NCI-H526 treated with DMSO at 0.1 percent for 48 hours (cell line): ENCODE measurements at places on chromosomes 2 and 18.
A peak's percentile ranks its signal among the peaks of the same experiment; 100 is the strongest.

DNA sequence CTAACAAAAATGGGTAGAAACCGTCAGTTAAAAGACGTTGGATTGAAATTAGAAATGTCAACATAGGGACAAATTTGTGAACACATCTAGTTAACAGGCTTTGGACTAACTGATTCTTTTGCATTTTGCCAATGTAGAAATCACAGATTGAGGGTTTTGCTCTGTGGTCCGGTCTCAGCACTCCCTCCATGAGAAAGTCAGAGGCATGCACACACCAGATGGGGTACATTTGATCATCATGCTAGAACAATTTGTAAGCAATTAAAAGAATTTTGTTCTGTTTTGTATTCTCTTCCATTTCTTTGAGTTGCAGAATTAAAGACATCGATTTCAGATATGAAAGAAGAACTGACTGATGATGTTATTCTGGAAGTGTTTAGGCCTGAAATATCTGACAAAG is 179.1 kb upstream of the CCDC68 start:
- DNase-seq: no peak

GRCh38 chr2:168935810-168936581 is 34.9 kb downstream of the G6PC2 start:
- DNase-seq: no peak

DNA sequence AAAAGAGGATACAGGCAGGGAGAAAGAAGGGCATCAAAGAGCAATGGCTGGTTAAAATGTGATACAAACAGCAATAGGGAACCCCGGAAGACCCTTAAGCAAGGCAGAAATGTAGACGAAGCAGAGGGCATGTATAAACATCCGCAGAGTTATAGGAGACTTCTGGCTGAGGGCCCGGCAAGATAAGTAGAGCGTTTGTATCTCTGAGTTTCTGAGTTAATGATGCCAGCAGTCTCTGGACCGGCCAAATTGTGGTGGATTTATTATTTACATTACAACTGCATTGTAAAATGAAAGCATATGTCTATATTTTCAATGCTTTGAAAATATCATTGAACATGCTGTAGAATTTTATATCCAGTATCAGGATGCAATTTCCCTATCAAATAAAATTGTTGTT is 148.0 kb upstream of the KCTD1 start:
- DNase-seq: no peak

- peak; percentile 41 for DNase-seq
Measured at GRCh38 chr2:235779444-235779896, 285.6 kb downstream of the AGAP1 start.

- peak; percentile 5 for DNase-seq
Measured at GRCh38 chr18:11553098-11553940, 56.1 kb upstream of the SLC35G4 start.

DNA sequence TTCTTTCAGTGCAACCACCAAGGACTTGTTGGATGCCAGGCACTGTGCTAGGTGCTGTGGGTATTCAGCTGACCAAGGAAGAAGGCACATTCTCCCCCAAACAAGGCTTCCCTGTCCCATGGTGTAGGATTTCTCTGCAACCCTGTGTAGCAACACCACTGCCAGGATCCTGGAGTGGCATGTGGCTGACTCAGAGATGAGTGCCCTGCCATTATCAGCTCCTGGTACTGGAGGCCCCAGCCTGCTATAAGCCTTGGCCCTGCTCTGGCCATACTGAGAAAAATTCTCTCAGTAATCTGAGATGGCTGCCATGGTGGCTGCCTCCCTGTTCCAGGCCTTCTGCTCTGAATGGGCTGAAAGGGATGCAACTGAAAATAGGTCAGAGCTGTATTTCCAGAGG is 4.3 kb downstream of the SMYD5 start:
- DNase-seq: no peak

DNA sequence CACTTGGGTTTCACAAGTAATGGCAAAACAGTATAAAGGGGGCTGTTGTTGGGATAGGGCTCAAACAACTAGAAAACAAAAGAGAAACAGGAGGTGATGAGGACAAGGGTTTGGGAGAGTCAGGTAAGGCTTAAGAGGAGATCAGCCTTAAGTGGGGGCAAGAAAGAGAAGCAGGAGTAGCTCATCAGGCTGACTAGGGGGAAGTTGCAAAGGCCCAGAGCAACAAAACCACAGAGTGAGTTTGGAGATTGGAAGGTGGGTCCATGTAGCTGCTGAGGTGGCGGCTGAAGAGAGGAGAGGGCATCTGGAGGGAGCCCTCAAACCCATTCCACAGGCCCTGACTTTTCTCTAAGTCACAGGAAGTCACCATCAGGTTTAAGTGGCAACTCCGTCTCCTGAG is 126.0 kb downstream of the MREG start:
- DNase-seq: no peak

DNA sequence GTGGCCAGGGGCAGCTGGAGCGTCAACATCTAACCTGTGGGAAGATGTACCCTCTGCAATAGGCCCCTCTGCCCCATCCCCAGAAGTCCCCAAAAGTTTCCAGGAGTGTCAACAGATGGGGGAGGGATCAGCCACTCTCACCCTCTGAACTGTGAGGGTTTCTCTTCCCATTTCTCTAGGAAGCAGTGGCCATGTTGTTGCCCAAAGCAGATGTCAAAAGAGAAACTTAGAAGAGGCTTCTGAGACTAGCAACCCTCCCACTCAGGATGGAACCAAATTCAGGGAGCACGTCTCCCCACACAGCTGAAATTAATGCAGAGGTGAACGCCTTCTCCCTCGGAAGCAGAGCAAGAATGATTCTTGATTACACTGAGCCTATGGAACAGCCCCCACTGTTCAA is 70.3 kb downstream of the ARL4C start:
- DNase-seq: no peak

DNA sequence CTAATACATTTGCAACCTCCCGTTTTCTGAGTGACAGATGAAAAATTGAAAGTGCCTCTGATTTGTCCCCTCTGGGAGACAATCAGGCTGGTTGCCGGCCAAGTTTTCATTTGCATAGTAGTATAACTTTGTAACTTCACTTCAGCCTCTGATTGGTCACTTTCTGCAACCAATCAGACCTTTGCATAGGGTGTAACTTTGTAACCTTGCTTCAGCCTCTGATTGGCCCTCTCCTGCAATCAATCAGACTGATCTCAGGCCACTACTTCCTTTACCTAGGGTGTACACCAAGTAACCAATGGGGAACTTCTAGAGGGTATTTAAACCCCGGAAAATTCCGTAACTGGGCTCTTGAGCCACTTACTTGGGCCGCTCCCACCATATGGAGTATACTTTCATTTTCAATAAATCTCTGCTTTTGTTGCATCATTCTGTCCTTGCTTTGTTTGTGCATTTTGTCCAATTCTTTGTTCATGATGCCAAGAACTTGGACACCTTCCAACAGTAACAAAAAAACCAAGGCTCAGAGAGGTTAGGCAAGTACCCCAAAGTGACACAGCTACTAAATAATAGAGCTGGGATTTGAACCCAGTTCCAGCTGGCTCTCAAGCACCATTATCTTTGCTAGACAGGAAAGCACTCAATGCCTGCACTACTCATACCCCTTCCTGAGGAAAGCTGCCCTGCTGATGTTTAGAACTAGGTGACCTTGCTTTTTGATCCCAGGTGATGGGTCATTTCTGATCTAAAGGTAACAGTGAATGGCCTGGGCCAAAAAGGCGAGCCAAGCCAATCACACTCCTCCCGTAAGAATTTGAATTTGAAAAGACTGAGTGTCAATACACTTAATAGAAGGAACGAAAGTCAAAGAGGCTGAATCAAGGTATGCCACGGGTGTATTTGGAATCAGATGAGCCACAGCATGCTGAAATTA is 10.9 kb upstream of the MYOM1 start:
- no peak for DNase-seq

DNA sequence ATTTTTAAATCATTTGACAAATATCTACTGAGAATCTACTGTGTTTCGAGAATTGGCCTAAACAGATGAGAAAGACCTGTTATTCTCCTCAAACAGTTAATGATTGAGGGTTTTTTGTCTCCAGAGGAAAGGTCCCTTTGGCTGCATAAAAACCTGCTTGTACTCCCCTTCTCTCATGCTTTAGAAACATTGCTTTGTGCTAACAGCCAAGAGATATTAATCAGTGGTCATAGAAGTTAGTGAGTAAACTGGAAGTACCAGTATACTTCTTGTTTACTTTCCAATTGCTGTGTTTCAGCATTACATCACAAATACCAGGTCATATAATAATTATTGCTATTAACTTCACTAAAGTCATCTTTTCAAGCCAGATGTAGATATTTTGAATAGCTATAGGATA is 34.1 kb downstream of the ITGB6 start:
- DNase-seq: no peak

- DNase-seq: no peak
Measured at GRCh38 chr2:31202041-31202440, 15.3 kb downstream of the CAPN14 start.

DNA sequence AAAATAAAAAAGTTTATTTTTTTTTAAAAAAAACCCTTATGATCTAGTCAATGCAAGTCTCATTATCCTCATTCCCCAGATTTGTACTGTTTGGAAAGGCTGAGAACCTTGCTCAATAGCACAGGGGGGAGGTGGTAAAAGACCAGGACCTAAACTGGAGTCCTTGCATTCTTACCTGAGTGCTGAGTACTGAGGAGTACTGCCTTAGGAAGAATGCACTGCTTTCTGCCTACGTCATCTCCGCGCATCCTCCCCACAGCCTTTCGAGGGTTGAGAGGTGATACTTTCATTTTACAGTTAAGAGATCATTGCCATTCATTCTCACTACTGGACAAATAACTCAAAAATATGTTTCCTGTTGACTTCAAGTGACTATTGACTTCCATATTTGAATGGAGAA is 73.8 kb downstream of the MAP3K20 start:
- no peak for DNase-seq

GRCh38 chr18:3935305-3935704 is 485.3 kb downstream of the TGIF1 start:
- DNase-seq: no peak
